ENCODE measurements at places on chromosomes 4 and X.

DNA sequence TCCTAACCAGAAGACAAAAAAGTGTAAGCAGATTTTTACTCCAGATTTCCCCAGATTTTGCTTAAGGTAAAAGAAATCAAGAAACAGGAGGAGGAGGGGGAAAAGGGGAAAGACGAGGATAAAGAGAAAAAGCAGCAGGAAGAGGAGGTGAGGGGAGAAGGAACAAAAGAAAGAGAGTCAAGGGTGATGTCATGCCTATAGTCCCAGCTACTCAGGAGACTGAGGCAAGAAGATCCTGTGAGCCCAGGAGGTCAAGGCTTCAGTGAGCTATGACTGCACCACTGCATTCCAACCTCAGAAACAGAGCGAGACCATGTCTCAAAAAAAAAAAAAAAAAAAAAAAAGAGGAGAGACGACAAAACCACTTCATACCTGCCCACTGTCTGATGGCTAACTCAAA, 12.0 kb upstream of the PKD2 start:
- DNase-seq: no peak

GRCh38 chr4:174709526-174709925, 119.5 kb downstream of the GLRA3 start:
- no peak for DNase-seq

DNA sequence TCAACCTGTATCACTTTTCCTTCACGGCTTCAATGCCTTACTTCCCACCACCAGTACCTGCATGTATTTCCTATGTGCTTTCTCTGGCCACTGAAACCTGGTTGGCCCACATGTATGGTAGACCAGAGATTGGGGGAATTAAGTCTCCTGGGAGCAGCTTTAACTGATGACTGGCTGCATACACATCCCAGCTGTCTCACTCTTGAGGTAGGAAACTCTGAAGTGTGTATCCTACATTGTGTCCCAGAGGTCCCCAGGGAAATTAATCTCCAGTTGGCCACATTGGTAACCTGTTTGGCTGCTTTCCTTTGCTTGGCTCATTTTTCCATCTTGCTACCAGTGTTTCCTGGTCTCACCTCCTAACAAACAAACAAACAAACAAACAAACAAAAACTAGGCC, 124.4 kb downstream of the ZNF827 start:
- no peak for DNase-seq

GRCh38 chr4:53005808-53006207, 143.7 kb downstream of the RASL11B start:
- no peak for DNase-seq

DNA sequence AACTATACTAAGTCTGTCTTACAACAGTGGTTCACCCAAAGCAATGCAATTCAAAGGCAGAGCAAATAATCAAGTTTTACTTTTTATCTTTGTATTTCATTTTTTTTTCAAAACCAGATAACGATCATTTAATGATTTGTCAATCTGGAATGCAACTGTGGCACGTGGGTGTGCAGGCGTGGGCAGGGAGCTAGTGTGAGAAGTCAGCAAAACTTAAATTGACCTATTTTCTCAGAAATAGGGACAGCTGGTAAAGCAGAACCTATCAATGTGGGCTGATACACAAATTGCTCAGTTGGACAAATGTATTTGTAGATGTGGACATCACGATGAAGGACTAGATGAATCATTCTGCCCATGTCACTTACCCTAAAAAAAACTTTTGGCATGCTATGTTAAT, 105.6 kb downstream of the CBLL2 start:
- DNase-seq: no peak
